HS-27A (cell line): ENCODE measurements at places on chromosomes 1 and 21.
A peak's percentile ranks its signal among the peaks of the same experiment; 100 is the strongest.

GRCh38 chr1:180571832-180572636 lies 13.3 kb downstream of the OVAAL start:
- no peak for DNase-seq

DNA sequence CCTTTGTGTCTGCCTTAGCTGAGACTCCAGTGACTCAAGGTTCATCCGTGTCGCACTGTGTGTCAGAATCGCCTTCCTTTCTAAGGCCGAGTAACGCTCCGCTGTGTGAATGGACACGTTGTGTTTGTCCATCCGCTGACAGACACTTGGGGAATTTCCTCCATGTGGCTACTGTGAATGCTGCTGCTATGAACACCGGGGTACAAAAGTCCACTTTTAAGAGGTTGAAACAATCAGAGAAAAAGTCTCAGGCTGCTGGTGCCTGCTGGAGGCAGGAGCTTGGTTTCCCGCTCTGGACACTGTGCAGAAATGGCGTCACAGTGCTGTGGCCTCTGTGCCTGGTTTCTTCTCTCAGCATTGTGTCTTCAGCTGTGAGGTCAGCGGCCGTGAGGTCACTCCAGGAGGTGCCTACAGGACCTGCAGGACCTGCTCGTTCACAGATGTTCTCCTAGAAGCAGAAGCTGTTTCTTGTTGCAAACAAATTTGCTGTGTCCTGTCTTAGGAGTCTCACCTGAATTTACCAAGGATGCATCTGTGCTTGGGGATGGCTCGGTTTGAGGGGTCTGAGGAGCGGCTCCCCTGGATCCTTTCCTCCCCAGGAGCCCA lies 34.2 kb downstream of the KRTAP10-1 start:
- DNase-seq = no peak

DNA sequence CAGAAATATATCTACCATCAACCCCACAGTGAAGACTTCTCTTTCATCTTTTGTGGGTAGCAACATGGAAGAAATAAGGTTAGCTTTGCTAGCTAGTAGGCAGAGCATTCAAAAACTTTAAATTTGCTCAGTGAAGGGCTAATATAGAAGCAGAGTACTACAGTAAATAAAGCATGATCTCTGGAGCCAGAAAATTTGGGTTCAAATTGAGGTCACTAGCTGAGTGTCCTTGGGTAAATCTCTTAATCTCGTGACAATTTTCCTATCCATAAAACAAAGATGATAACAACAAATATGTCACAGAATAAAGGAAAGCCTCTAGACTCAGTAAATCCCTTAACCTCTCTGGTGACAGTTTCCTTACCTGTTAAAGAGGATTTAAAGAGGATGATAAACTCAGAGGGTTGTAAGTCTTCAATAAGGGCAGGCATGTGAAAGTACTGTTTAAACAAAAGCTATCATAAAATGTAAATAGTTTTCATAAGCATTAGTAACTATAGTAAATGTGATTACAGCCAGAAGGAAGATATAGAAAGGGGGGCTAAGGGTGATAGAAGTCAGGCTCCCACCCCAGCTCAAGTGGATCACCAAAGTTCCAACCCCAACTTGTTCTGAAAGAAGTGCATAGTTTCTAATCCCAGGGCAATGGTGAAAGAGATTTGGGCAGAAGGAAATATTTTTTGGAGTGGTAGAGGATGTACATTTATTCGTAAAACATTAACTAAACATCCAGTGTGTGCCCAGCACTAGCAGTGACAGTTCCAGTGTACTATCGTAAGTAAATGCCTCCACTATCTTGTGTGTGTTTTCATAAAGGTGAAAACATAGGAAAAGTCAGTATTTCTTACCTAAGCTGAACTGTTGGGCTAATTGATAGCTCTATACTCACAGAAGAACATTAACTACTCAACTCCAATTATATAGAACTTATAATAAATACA lies 24.8 kb downstream of the TM2D1 start:
- no peak for DNase-seq

DNA sequence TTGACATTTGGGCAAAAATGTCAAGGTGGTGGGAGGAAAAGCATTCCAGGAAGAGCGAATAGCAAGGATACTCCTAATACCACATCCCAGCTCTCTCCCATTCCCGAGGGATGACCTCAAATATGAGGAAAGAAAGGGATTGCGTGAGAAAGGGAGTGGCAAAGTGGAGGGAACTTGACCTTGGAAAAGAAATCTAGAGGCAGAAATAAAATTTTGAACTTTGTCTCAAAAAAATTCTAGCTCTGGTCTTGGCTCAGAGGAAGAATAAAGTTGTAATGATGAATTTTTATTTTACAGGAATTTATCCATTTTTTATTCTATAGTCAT lies 127.8 kb downstream of the TBX19 start:
- no peak for DNase-seq

- DNase-seq = no peak
These were observed 64.6 kb downstream of the KDM1A start for GRCh38 chr1:23083714-23084480.

- no peak for DNase-seq
These were observed 831 bp upstream of the KRTAP10-2 start for GRCh38 chr21:44552136-44552535.

GRCh38 chr1:81823082-81823481 lies 22.3 kb downstream of the ADGRL2 start:
- no peak for DNase-seq

DNA sequence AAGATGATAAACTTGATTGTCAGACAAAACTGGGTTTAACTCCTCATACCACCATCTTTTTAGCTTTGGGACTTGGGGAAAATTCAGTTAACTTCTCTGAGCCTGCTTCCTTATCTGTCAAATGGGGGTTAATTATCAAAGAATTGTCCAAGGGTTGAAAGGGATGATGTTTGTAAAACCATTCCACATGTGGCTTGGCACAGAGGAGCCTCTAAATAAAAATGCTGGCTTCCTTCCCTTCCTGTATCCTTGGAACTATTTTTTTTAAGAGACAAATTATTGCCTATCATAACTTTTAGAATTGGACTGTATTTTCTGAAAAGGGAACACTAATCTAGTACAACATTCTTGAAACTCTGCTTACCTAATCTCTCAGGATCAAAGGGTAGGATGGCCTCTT lies 143.4 kb upstream of the USP24 start:
- DNase-seq = no peak

GRCh38 chr1:89198491-89199072 lies at the start of gene GBP4:
TSS of gene GBP4 (minus strand) at chr1:89198942. CDS start at chr1:89198834, 108 bp downstream.
- DNase-seq = no peak

- DNase-seq = no peak
These were observed 95.3 kb upstream of the ACTRT2 start for GRCh38 chr1:2925918-2926317.

DNA sequence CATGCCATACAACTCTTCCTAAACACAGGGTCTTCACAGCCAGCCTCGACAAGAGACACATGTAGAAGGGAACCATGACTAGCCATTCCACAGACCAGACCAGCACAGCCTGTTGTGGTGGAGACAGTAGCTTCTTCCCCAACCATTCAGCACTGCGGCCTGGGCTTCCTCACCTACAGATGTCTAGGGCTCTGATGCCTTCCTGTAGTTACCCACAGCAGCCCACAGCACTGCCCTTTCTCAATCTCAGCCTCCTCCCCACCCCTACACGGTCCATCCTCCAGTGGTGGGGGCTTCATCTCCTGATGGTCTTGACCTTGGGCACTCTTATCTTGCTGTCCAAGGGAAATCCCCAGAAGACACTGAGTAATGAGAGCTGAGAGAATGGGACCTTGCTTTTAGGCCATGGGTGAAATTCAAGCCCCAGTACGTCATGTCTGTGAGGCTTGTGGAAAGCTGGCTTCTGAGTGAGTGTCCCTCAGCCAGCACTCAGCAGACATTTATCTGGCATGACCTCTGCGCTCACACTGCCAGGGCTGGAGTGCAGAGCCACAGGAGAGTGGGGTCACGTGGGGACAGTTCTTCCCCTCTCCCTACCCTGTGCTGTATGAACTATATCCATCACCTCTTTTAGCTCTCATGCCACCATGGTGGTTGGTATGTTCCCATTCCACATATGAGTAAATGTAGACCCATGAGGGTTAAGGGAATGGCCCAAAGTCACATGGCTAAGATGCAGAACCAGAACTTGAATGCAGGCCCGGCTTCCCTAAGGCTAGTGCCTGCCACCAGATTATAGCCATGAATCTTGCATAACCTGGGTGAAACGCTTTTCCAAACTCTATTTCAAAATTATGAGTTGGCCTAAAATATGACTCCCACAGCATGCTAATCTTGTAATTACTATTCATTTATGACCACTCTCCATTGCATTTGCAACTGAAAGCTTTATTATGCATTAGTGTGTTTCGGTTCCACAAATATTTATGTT lies 104.7 kb downstream of the HIVEP3 start:
- no peak for DNase-seq

- peak; percentile 65 for DNase-seq
These were observed 6.3 kb downstream of the MAGI3 start for GRCh38 chr1:113396585-113396984.

DNA sequence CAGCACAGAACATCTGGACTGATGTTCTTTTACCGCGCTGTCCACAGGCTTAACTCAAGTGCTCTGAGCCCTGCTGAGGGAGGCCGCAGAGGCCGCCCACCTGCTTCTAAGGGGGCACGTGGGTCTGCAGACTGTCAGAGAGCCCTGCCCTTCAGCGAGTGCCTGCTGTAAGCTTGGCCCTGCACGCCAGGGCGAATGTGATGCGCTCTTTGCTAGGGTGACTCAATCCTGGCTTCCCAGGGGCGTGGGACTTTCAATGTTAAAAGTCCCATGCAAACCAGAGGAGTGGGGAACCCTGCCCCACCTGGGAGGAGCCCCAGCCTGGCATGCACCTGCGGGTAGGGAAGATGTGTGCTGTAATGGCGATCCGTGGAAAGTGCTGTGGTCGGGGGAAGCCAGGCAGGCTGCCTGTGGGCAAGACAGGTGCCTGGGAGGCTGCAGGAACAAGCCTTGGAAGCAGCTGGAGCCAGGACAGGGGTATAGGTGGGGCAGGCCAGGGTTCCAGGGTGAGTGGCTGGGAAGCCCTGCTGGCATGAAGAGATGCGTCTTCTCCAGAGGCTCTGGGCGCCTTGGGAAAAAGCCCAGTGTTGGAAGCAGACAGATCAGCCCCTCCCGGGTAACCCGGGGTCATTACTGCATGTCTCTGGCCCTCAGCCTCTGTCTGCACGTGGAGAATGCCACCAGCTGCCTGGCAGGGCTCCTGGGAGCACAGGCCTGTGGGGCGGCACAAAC lies 594 bp upstream of the PANK4 start:
- no peak for DNase-seq

DNA sequence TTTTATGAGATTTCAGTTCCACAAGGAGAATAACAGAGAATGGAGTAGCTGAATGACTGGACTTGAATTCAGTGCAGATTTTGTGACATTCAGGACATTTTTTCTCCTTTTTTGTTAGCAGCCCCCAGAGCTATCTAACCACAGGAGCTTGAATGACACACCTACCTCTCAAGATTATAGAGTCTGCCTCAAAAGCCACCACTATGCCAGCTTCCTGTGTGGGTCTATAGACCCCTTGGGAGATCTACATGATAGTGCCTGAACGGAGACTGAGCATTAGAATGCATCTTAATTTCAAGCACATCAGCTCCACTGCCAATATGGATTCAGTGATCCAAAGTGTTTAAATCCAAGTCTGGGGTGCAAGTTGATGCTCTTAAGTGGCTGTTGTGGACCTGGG lies 74.4 kb upstream of the ZNF648 start:
- no peak for DNase-seq

- no peak for DNase-seq
These were observed 78.7 kb downstream of the TYW3 start for GRCh38 chr1:74811436-74812179.

- no peak for DNase-seq
These were observed 263.4 kb upstream of the SNX7 start for GRCh38 chr1:98398092-98398491.

GRCh38 chr1:1318131-1318652 lies 6.3 kb downstream of the INTS11 start:
- DNase-seq = peak; percentile 67

DNA sequence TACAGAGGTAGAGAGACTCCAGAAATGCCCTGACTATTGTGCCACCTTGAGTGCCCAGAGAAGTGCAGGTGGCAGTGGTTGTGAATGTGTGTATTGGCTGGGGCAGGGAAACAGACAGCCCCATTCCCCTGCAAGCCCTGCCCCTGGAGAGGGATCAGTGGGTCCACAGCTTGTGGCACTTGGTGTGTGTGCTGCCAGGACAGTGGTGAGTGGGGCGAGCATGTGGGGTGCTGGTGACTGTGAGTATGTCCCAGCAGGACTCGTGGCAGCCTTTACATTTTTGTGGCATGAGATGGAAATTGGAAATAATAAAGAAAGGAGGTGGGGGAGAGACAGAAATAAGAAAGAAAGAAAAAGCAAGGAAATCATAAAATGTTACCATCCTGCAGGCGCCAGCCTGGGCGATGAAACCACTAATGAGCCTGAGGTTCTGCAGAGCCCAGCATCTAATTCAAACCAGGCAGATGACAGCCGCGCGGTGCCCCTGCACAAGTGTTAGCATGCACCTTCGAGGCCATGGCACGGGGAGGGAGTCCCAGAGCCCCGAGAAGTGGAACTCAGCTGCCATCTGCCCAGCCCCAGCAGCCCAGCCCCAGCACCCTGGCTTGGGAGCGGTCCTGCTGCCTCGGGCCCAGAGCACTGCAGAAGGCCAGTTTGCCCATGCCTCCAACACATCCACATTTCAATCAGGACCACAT lies 49.1 kb upstream of the ZBTB40 start:
- DNase-seq = no peak

DNA sequence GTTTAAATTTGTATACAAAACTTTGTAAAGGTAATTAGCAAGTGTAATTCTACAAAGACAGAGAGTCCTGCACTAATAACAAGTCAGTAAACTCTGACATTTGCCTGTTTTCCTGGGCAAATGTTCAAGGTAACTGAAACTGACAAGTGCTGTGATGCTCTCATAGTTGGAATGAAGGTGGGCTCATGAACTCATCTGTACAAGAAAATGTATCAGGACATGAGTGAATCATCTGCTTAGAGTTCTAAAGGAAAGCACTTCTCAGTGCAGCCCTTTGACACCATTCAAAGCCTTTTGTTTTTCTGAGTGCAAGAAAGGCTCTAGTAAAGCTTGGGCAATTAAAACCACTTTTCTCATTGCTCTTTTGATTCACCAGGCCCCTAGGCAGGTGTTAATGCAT lies 91.5 kb downstream of the UROD start:
- DNase-seq = no peak

DNA sequence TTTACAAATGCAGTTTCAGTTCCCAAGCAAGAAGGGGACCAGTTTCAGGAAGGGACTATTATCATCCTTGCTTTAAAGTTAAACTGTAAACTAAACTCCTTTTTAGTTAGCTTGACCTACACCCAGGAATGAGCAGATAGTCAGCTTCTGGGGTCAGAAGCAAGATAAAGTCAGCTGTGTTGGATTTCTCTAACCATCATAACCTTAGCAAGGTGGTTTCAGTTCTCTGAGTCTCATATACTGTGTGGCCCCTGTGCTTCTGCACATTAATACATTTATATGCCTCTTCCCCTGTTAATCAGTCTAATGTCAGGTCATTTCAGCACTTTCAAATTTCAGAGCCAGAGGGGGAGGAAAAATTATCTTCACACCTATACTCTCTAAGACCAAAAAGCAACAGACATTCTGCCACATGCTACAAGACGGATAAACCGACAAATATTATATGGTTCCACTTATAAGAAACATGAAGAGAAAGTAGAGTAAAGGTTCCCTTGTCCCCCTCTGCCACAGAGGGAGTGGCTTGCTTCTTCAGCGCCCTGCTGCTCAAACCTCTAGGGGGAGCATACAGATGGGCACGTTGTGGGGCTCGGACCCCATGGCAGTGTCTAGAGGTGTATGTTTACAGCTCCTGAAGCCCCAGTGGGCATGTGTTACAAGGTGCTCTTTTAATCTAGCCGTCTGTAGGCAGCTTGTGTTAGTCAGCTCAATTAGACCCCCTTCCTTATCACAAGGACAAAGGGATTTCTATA lies 89.1 kb downstream of the SMYD3 start:
- DNase-seq = no peak
